ENCODE measurements at places on chromosomes 3 and 15.

GRCh38 chr15:88833731-88834100, 30.5 kb downstream of the ACAN start:
- DNase-seq: no peak

GRCh38 chr15:90234096-90234988, at the start of gene GDPGP1:
Gene GDPGP1 (plus strand): TSS chr15:90234209. CDS start chr15:90240909, 6,700 bp downstream.
- no peak for DNase-seq

DNA sequence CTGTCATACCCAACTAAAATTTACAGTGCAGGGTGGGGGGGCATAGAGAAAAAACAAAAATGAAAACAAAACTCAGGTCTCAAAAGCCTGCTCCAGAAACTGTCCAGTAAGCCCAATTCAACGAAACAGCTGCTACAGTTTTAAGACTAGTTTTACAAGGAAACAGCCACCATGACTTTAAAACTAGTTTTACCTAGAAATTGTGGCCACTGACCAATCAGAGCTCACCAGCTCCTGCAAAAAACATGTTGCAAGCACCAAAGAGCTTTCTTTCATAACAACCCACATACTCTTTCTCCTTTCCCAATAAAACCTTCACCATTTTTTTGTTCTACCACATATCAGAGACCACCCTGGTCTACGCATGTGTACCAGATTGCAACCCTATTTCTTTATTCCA, 7.3 kb upstream of the CFAP91 start:
- no peak for DNase-seq

GRCh38 chr3:108388136-108389132, 92.1 kb downstream of the HHLA2 start:
- no peak for DNase-seq

- no peak for DNase-seq
These were observed 10.6 kb downstream of the ST6GAL1 start for GRCh38 chr3:186940967-186941366.

DNA sequence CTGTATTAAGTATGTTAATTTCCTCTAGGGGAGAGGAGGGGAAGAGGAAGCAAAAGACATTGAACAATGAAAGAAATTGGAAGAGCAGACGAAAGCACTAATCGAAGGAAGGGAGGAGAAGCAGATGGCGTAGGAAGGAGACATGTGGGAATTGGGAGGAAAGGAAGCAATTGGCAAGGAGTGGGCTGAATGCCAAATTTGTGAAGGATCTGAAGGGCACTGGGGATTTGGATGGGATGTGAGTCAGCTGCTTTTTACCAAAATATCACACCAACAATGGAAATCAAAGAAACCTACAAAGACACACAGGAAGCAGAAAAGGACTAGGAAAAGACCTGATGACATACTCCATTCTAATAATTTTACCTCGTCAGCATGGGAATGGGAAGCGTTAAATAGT, 1029.8 kb downstream of the ROBO1 start:
- no peak for DNase-seq

DNA sequence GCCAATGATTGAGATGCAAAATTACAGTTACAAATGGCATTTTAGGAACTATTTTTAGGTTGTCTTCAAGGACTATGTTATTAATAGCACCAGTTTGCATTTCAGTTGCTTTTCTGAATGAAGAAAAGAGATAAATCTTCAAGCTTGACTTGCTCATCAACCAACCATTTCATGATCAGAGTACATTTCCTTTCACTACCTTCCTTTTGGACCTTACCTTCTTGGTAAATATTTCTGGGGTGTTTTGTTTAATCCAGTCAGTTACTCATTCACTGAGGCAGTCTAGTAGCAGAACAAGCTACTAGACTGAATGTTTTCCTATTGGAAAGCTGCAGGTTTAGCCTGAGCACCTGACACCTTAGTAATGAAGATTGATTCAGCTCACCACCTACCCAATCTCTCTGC, 8.2 kb downstream of the SLC27A2 start:
- no peak for DNase-seq

DNA sequence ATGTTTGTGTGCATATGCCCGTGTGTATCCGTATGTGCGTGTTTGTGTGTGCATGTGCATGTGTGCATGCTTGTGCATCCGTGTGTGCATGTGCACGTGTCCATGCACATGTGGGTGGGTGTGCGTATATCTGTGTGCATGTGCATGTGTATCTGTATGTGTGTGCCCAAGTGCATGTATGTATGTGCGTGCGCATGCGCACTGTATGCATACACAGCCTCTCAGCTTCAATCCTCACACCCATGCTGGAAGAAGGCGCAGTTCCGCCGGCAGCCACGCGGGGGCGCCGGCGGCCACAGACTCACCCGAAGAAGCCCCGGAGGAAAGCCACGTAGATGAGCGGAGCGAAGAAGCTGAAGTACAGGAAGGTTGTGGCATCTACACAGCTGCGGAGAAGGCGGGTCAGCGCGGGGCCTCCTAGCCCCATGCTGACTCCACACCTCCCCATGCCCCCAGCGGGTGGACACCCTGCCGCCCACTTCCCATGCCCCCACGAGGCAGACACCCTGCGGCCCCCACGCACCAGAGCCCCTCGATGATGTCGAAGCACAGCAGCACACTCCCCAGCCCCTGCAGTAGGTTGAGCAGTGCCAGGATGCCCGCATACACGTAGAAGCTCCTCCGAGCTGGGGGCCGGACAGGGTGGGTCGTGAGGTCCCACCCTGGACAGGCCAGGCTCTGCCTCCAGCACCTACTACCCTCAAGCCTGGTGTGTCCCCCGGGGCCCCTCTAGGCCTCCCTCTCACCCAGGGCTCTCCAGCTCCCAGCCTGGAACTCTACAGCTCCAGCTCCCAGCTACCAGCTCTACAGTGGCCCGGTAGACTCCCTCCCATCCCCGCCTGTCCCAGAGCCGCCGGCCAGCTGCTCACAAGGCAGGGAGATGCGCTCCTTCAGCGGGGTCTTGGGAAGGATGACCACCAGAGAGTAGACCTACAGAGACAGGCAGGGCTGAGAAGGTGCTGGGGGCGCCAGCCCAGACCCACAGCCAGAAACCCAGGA, 15.4 kb downstream of the TPRA1 start:
- peak; percentile 91 for DNase-seq

DNA sequence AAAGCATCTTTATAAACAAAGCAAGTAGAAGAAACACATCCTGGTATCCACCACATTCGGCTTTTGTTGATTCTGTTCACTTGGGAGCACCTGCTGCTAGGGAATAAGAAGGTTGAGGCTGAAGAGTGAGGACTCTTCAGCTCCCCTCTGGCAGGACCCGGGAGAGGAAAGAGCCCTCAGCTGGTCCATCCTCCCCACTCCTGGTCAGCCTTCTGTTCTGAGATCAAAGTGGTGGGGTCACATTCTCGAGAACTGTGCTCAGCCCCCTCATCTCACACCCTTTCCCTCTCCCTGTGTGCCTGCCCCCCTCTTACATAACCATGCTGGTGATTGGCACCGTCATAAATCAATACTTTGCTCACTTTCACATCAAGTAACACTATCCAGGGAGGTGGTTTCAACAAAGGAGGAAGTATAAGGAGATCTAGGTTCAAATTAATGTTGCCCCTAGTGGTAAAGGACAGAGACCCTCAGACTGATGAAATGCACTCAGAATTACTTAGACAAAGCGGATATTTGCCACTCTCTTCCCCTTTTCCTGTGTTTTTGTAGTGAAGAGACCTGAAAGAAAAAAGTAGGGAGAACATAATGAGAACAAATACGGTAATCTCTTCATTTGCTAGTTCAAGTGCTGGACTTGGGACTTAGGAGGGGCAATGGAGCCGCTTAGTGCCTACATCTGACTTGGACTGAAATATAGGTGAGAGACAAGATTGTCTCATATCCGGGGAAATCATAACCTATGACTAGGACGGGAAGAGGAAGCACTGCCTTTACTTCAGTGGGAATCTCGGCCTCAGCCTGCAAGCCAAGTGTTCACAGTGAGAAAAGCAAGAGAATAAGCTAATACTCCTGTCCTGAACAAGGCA, at the start of gene NR1I2:
Gene NR1I2 (plus strand): TSS at position 772 of the 869 bp plus-strand sequence.
- peak; percentile 43 for DNase-seq

- DNase-seq: no peak
These were observed 6.6 kb downstream of the MAP2K5 start for GRCh38 chr15:67548862-67549651.

DNA sequence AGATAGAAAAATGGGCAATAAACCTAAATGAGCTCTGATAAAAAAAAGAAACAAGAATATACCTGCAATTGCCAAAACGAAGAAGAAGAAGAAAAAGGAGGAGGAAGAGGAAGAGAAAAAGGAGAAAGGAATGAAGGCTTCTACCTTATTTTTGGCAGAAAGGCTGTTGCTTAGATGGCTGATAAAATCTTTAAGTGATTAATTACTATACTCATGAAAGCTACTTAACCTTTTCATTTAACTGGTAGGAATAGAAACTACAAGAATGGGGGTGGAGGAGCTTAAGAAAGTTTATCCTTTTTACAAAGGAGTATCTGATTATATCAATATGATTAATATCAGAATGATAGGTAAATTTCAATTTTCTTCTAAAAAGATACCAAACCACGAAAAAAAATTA, 75.2 kb downstream of the CLASP2 start:
- DNase-seq: no peak

- no peak for DNase-seq
These were observed 364.1 kb downstream of the MFSD1 start for GRCh38 chr3:159165961-159166360.

DNA sequence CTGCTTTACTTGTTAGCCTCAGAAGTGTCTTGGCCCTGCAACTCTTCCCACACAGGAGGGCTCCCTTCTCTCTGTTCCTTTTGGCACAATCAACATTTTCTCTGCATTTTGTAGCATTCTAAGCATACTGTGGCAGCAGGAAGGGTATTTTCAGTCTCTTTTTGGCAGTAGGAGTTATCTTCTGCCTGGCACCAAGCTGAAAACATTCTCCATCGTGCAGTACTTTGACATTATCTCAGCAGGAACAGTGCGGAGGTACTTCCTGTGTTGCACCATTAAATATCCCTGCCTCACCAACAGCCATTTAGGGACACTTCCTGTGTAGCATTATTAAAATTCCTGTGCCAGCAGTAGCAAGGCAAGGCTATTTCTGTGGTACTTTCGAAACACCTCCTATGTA, 233.2 kb upstream of the SEMA6D start:
- DNase-seq: no peak

GRCh38 chr3:21356402-21356801, 394.6 kb downstream of the ZNF385D start:
- no peak for DNase-seq

DNA sequence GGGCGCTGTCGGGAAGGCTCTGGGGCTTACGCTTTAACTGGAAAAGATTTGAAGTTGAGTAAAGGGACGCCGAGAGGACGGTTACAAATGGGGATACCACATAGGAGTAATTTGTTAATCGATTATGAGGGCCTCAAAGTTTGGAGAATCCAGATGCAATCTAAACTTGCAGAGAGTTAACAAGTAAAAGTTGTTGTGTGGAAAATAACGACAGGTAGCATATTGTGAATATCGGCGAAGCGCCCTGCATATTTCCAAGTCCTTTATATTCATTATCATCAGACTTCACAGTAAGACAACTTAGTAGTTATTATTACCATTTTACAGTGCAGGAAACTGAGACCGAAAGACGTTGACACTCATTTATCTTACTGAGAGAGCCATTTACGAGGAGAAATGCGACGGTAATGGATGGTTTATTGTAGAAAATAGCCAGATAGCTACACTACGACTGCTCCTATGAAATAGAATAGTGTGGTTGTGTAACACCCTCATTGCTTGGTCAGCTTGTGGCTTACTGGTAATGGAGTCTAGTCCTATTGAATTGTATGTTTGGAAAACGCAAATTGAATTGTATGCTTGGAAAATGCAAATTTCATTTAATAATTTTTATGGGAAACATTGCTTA, 700 bp downstream of the MKRN2 start:
- no peak for DNase-seq

DNA sequence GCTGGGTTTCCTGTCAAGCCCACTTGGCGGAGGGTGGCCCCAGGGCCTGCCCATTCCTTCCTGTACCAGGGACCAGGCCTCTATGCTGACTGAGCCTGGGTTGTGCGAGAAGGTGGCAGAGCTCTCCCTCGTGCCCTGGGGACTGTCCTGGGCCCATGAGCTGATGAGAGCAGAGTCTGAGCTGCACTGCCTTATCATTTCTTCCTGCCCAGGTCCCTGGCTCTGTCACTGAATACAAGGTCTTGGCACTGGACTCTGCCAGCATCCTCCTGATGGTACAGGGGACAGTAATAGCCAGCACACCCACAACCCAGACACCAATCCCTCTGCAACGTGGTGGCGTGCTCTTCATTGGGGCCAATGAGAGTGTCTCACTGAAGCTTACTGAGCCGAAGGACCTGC, 7.5 kb downstream of the MPI start:
- DNase-seq: no peak

GRCh38 chr3:132880986-132881385, 157.2 kb upstream of the TMEM108 start:
- DNase-seq: no peak

- DNase-seq: no peak
These were observed 7.0 kb downstream of the TMEM40 start for GRCh38 chr3:12752102-12752501.

- DNase-seq: no peak
These were observed 45.9 kb downstream of the NIPA2 start for GRCh38 chr15:22884344-22884743.

GRCh38 chr3:99330924-99331532, 307.4 kb upstream of the COL8A1 start:
- no peak for DNase-seq

GRCh38 chr15:86328658-86329057, 249.0 kb downstream of the AGBL1 start:
- DNase-seq: no peak

GRCh38 chr15:73921254-73921925, 4.9 kb upstream of the LOXL1 start:
- no peak for DNase-seq

GRCh38 chr3:194125442-194125841, 10.5 kb upstream of the HES1 start:
- DNase-seq: no peak

DNA sequence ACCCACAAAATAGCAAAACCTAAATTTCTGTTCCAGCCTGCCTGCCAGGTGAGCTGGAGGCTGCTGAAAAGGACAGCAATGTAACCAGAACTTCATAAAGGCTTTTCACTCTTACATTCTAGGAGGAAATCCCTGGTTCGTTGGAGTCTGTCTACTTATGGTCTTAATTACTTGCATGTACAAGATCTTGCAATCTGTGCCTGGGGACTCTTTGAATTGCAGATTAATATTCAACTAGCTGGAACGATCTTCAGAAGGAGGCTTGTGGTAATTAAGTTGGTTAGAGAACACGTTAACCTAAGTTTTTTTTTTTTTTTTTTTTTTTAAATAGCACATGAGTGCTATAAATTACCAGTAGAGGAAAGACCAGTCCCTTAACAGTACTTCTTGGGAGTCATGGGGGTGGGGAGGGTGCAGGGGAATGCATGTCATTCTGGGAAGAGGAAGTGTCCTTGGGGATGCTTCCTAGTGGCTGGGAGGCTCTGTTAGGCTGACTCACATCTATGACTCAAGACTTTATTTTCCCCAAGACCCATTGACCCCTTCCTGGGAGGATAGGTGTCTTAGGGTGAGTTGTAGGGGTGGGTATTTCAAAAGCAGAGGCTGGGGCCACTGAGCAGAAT, 139.8 kb downstream of the RAB11A start:
- peak; percentile 46 for DNase-seq

- no peak for DNase-seq
These were observed 146.1 kb downstream of the SUCNR1 start for GRCh38 chr3:152019508-152019907.

- no peak for DNase-seq
These were observed 718.9 kb downstream of the NLGN1 start for GRCh38 chr3:174116421-174116820.

- DNase-seq: no peak
These were observed 32.8 kb upstream of the ST3GAL6 start for GRCh38 chr3:98730338-98730737.

Data from mucosa of gallbladder (tissue), 1 donor.